SHP77 treated with DMSO at 0.1 percent for 48 hours (cell line): ENCODE measurements at places on chromosomes 2 and 18.

GRCh38 chr2:237427769-237428506 lies 14.0 kb upstream of the COL6A3 start:
- DNase-seq: no peak

- DNase-seq: no peak
Measured at GRCh38 chr2:174337337-174338146, 2.8 kb downstream of the SP9 start.

- no peak for DNase-seq
Measured at GRCh38 chr2:3956892-3957291, 253.5 kb downstream of the DCDC2C start.

DNA sequence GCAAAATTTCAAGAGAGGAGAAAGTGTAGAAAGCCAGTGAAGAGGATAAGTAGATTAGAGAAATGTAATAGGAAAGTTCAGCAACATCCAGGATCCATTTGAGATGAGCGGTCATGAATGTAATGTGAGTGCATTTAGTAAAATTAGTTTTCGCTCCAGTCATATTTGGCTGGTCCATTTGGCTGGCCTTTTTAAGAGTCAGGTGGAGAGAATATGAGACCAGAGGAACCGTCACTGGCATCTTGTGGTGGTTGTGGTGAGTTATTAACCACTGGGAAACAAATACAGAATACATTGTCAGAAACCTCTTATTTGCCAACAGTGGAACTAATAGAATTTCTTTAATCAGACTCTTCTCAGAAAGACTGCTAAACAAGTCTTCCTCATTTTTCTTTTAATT lies 1064.3 kb upstream of the CDH2 start:
- no peak for DNase-seq

GRCh38 chr18:48612511-48612910 lies 73.7 kb downstream of the CTIF start:
- no peak for DNase-seq

- DNase-seq: no peak
Measured at GRCh38 chr18:54423831-54424230, 66.1 kb downstream of the C18orf54 start.

- no peak for DNase-seq
Measured at GRCh38 chr18:73288813-73289212, 421.0 kb upstream of the NETO1 start.

- DNase-seq: no peak
Measured at GRCh38 chr2:102514061-102514785, 41.2 kb downstream of the SLC9A4 start.

- no peak for DNase-seq
Measured at GRCh38 chr18:8367217-8367988, 241.8 kb upstream of the RAB12 start.

DNA sequence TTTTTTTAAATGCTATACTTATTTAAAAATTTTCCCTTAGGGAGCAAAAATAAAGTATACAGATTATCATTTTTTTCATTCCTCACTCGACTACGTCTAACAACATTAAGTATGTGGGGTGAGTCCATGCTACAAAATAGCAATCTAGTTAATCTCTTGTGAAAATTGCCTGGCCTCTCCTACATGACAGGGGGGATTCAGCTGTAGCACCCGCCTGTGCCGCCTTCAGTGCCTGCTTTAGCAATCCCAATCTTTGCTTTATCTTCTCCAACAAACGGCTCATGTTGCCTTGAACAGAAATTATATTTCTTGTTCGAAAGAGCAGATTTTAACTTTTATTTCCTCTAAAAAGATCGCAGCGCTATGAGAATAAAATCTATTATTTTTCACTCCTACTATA lies 2.4 kb upstream of the SOX11 start:
- no peak for DNase-seq

DNA sequence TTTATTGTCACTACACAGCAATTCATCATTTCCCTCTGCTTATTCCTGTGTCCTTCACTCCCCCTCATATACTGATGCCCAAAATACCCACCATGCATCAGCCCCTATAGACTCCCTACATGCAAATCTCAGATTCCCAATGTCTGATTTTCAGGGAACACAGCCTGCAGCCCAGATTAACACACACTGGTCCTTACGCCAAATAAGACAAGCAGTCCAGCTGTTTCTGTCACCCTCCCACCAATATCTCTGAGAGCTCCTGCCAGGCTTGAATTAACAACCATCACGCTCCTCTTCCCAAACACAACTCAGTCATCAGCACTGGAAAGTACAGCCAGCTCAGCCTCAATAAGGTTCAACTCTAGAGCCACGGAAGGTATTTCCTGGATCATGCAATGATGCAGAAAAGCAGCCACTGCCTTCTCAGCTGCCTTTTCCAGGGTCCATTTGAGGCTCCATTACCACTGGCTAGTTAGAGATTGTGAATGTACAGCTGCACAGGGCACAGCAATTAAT lies 39.0 kb upstream of the SLC35F5 start:
- no peak for DNase-seq

DNA sequence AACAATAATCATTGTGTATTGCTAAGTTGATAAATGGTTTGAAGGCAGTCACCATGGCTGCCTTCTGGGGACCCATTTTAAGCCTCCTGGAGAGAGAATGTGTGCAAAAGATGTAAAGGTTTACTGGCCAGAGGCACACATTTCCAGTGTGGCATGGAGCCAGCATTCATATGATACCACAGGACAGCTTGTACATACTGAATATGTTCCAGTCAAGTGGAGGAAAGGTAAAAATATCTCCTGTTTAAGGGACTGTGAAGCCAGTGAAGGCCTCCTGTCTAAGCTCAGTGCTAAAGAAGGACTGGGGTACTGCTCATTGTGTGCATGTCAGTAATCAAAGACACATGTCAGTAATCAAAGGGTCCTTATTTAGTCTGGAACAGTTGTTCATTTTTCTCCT lies 119.2 kb downstream of the BABAM2 start:
- DNase-seq: no peak

DNA sequence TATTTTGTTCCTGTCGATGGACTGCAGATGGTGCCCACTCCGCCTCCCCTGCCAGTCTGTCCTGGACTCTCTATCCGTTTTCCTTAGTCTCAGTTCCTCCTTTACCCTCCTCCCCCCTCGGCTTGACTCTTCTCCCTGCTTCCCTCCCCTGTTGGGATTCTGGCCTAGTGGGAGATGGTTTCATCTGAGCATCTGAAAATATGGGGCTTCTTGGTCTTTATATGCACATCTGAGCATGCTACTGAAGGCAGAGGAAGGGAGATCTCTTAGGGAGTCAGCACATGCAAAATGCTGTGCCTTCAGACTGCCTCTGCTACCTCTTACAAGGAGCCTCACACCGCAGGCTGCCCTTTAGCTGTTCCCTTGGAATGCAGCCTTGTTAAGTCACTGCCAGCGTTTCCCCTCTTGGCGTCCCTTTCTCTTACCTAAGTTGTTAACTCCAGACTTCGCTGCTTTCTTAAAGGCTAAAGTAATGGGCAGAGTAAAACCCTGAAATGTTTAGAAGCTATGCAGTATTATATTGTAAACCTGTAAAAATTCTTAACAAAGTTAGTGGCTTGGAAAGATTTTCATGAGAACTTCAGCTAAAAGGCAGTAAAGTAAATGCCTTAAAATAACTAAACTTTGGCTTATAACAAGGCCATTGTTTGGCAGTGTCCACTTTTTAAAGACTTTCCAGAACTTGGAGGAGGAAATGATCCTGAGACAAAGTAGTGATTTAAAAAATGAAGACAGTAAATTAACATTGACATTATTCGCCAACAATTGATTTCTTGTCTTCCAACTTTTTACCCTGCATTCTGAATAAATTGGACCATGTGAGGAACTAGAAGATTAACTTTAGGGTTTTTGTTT lies 49.8 kb downstream of the LDLRAD4 start:
- DNase-seq: no peak

DNA sequence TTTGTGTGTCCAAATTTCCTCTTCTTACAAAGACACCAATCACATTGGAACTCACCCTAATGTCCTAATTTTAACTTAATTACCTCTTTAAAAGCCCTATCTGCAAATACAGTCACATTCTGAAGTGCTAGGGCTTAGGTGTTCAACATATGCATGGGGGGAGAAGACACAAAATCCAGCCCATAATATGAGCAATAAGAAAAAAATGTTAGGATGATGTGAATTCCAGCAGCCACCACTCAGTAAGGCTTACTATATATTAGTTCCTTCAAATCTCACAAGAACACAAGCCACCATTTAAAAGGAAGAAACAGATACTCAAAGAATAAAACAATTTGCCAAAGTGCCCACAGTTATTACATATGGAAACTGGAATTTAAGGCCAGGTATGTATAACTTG lies 285.7 kb downstream of the EPHA4 start:
- DNase-seq: no peak

- no peak for DNase-seq
Measured at GRCh38 chr18:44423814-44424644, 256.7 kb upstream of the SETBP1 start.

- DNase-seq: no peak
Measured at GRCh38 chr2:1318366-1319009, 94.8 kb upstream of the TPO start.

DNA sequence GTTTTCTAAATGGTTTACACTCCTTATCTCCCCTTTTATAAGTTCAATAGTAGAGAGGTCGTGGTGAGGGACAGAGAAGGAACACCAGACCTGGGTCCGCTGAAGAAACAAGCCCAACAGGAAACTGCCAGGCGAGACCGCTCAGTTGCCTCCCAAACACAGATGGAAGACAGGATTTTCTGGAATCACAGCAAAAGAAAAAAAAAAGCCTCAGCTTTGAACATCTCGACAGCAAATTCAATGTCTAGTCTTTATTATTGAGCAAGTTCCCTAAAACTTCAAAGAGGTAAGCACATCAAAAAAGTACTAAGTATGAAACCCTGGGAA lies 33.5 kb upstream of the GNAL start:
- DNase-seq: no peak
